ENCODE measurements at places on chromosomes 6 and 20. TPM values are rescaled to one million over a fixed set of nuclear protein-coding genes. Genes with fewer than 3 reads are reported as not detected.

The OPRL1 gene
- 0.82 TPM for polyA plus RNA-seq

The TSHZ2 gene
- polyA plus RNA-seq = 0.63 TPM

DNA sequence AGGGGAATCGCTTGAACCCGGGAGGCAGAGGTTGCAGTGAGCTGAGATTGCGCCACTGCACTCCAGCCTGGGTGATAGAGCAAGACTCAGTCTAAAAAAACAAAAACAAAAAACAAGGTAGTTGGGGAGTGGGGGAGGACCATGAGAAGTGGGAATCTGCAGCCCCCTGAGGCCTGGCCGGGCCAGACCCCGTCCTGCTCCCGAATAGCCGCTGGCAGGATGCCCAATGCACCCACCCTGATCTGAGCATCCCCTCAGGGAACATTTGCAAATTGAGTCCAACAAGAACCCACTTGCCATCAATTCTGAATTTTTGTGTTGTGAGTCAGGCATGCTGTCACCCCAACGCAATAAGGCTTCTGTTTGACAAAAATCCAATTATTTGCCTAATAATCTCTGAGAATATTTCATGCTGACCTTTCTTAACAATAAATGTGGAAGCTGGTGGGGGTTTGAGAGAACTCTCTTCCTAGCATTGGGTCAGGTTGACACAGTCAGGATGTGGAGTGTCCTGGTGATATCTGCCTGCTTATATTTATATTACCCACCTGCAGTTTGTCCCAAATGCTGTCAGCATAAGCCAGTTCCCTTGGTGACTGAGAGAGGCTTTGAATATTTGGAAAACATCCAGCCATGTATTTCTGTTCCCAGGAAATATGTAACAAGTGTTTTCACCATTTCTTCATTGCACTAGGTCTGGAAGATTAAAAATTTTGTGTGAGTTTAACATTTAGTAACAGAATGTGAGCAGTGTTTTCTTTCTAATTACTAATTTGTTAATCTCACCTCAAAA, 28.4 kb upstream of the FRMD1 start:
- DNase-seq = no peak

DNA sequence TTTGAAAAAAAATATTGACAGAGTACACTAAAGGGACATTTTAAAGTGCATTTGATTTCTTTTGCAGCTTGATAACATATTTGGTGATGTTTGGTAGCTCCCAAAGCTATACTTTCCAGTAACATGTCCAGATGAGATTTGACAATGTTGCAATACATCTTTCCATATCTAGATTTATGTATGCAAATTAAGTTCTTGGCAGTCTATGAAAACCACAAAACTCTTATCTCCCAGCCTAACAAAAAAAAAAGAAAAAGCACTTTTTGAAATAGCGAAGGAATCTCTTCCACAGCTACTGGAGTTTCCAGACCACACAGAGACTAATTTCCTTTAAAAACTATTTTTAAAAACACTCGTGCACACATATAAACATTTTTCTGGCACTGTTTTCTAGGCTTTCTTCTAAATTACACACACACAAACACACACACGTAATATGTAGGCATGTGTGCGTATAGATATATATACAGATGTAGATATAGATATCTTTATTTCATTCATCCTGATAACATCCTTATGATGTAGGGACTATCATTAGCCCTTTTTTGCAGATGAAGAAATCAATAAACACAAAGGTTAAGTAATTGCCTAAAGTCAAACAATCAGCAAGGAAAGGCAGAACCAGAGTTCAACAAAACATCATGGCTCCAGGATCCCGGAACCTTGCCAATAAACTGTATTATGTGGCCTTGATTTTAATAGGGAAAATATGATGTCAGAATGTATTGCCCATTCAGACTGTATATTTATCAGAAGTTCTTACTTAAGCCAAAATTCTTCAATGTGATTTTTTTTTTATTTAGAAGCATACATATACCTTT, 93.3 kb downstream of the ADGRB3 start:
- DNase-seq = no peak

DNA sequence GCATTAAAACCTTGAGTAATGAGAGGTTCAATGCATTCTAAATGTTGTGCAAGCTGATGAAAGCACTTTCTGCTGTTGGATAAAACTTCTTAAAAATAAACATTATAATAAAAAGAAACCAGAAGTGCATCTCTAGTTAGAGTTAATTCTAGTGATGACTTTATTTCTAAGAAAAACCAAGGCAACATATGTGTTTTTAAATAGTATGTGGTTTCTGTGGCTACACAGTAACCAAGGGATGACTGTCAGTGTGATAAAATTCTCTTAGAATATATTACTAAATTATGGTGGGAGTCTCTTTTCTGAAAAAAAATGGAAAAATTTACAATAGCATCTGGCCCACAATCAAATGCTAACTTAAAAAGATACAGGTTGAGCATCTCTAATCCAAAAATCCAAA, 117.0 kb downstream of the ME1 start:
- DNase-seq = no peak

DNA sequence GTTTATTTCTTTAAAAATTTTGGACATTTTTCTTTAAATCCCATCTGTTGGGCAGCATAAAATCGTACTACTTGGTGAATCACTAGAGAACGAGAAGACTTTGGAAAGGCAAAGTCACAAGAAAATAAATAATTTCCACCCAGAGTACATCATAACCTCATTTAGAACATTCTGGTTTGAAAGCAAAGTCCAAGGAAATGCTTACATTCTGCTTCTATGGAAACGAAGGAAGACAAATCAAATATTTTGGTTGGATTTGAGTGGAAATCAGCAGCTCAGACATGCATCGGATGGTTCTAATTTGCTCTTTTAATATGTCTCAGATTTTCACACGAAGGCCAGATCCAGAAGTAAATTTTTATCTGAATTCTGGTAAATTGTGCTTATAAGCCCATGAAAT, 60.7 kb upstream of the LTV1 start:
- no peak for DNase-seq
